SJSA1 (cell line): ENCODE measurements at places on chromosomes 5 and 9. TPM values are rescaled to one million over a fixed set of nuclear protein-coding genes. Genes with fewer than 3 reads are reported as not detected.

The C9orf40 gene
- 5.6 and 5.7 TPM in 2 replicates for total RNA-seq

The SNCAIP gene
- total RNA-seq = 0.16 TPM in 1 of 2 replicates, not detected in the other

The ANGPTL2 gene
- total RNA-seq = 3.3 and 3.8 TPM in 2 replicates

The AMBP gene
- total RNA-seq = 0.37 and 0.53 TPM in 2 replicates

The CDKN2AIPNL gene
- 65.1 and 106 TPM in 2 replicates for total RNA-seq

The BARHL1 gene
- not detected in 2 replicates for total RNA-seq

The UBLCP1 gene
- 87.0 and 93.9 TPM in 2 replicates for total RNA-seq

The ANKRD34B gene
- not detected in 2 replicates for total RNA-seq

The C5 gene
- total RNA-seq = 2.4 and 2.7 TPM in 2 replicates

The IRX1 gene
- total RNA-seq = not detected in 2 replicates

The ZNF483 gene
- total RNA-seq = 1.2 and 1.3 TPM in 2 replicates

The SERF1A gene
- total RNA-seq = 1.6 and 5.9 TPM in 2 replicates

The SPATA6L gene
- 0.13 TPM in 1 of 2 replicates, not detected in the other for total RNA-seq

The RGS7BP gene
- 0.03 TPM in 1 of 2 replicates, not detected in the other for total RNA-seq

The IFNK gene
- not detected in 2 replicates for total RNA-seq

The CKMT2 gene
- not detected in 2 replicates for total RNA-seq

The DIPK1B gene
- total RNA-seq = not detected in 2 replicates

The IL5 gene
- total RNA-seq = not detected in 2 replicates

The PIP5KL1 gene
- 1.6 and 18.4 TPM in 2 replicates for total RNA-seq

The LMNB1 gene
- 241 and 268 TPM in 2 replicates for total RNA-seq

The NAIP gene
- 4.2 and 5.6 TPM in 2 replicates for total RNA-seq

The KCTD16 gene
- total RNA-seq = under 0.01 and 0.08 TPM in 2 replicates

The RC3H2 gene
- total RNA-seq = 29.4 and 41.1 TPM in 2 replicates

The IL4 gene
- total RNA-seq = not detected in 2 replicates

The CFAP90 gene
- not detected in 2 replicates for total RNA-seq

The COL5A1 gene
- 148 and 165 TPM in 2 replicates for total RNA-seq

The ZFP2 gene
- not detected in 2 replicates for total RNA-seq

The SLC34A3 gene
- total RNA-seq = not detected in 2 replicates

The ENHO gene
- total RNA-seq = not detected in 2 replicates

The LTC4S gene
- 0.68 TPM in 1 of 2 replicates, not detected in the other for total RNA-seq

The KIF12 gene
- total RNA-seq = 0.13 and 0.85 TPM in 2 replicates

The IFNA13 gene
- total RNA-seq = not detected in 2 replicates

The CNTNAP3B gene
- 0.06 TPM in 1 of 2 replicates, not detected in the other for total RNA-seq

The TAF11L5 gene
- total RNA-seq = not detected in 2 replicates

The FUT7 gene
- total RNA-seq = not detected in 2 replicates

The C5orf24 gene
- 53.2 and 93.3 TPM in 2 replicates for total RNA-seq

The MIGA2 gene
- 17.6 and 24.9 TPM in 2 replicates for total RNA-seq

The ADAMTS13 gene
- 0.24 and 0.88 TPM in 2 replicates for total RNA-seq

The HACD4 gene
- 2.6 and 5.2 TPM in 2 replicates for total RNA-seq

The PCDHGA10 gene
- total RNA-seq = 1.2 and 2.9 TPM in 2 replicates

The DTWD2 gene
- 3.1 and 5.5 TPM in 2 replicates for total RNA-seq

The PDE4D gene
- total RNA-seq = 4.1 and 6.3 TPM in 2 replicates

The DOCK8 gene
- not detected in 2 replicates for total RNA-seq

The IGIP gene
- 4.7 and 5.5 TPM in 2 replicates for total RNA-seq

The RASGEF1C gene
- not detected in 2 replicates for total RNA-seq

The F12 gene
- 0.74 and 3.9 TPM in 2 replicates for total RNA-seq

The PHYHD1 gene
- total RNA-seq = not detected in 2 replicates

The STK32A gene
- 0.05 TPM in 1 of 2 replicates, not detected in the other for total RNA-seq

The BAAT gene
- total RNA-seq = not detected in 2 replicates

The CD274 gene
- total RNA-seq = 6.2 and 8.0 TPM in 2 replicates

The ABCA1 gene
- 4.7 and 8.9 TPM in 2 replicates for total RNA-seq

The PCDHA12 gene
- not detected in 2 replicates for total RNA-seq
